ENCODE measurements at places on chromosomes 7 and 10. TPM values are rescaled to one million over a fixed set of nuclear protein-coding genes. Genes with fewer than 3 reads are reported as not detected.
A peak's percentile ranks its signal among the peaks of the same experiment; 100 is the strongest.

TMEM130 gene
- total RNA-seq = not detected

LAMB4 gene
- 1.1 TPM for total RNA-seq

HSPA14 gene
- total RNA-seq = 14.2 TPM

C7orf33 gene
- not detected for total RNA-seq

GPER1 gene
- 0.72 TPM for total RNA-seq

TNS3 gene
- 7.5 TPM for total RNA-seq

- DNase-seq = peak; percentile 62
These were observed 191.2 kb upstream of the PRSS1 start for GRCh38 chr7:142557971-142558582.

DNA sequence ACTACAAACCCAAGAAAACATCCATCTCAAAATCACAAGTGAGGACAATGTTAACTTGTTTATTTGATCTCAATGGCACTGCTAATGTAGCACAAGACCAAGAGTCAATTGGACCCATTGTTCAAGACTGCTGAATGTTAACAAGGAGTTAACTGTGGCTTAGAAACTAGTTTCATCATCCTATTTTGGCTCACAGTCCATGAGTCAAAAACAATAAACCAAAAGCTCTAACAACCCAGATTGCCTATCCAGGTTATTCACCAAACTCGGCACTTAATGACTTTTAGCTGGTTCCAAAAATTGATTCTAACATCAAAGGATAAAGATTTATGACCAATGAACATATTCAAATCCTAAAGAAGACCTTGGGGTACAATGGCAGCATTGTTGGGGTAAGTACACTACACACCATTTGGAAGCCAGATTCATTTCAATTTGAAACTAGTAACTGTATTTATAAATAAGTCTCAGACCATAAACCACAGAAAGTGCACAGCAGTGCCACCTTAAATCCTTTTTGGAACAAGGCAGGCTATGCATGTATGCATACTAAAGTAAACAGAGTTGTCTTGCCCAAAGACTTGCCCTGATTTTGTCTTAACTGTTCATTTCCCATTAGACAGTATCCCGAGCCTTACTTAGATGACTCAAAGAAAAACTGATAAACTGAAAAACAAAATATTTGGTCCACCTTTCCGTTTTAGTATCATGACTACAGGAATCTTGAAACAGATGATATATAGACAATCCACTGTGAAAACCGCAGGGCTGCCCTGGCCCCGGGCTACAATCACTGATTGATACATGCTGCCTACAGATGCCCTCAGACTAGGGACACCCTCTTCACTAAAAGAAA lies 84.5 kb downstream of the SRPK2 start:
- DNase-seq = no peak

DNA sequence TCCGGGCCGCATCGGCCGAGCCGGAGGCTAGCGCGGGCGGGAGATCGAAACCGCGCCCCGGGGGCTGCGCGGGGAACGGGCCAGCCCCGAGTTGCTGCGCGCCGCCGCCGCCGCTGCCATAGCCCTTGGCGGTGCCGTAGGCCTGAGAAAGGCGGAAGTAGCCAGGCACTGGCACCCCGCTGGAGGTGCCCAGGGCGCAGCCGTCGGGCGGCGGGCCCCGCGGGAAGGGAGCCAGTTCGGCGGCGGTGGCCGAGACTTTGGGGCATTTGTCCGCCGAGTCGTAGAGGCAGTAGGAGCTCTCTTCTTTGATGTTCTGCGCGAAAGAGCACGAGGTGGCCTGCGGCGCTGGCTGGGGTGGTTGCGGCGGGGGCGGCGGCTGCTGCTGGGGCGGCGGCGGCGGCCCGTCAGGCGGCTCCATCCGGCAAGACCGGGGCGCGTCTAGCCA lies 587 bp downstream of the HOXA10 start:
- no peak for DNase-seq

DNA sequence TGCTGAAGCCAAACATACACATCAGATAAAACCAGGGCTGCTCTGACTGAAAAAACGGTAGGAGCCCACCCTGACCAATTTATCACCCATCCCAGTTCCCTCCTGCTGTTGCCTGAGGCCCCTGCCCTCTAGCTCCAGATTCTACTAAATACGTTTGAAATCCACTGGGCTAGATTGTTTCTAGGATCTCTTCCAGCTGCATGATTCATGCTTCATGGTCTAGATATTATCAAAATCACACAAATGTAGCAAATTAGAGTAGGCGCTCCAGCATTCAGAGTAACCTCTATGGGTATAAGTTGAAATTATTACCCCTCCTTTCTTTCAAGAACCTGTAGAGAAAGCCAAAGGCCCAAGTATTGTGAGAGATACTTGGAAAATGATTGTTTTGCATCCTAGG lies 151.2 kb upstream of the FAM13C start:
- no peak for DNase-seq

GRCh38 chr10:128007056-128007455 lies 100.2 kb downstream of the PTPRE start:
- DNase-seq = no peak

- peak; percentile 77 for DNase-seq
These were observed 23.6 kb downstream of the ST8SIA6 start for GRCh38 chr10:17430647-17431355.

GRCh38 chr7:26185131-26185843 lies 15.3 kb downstream of the HNRNPA2B1 start:
- DNase-seq = no peak

GRCh38 chr10:78595269-78595619 lies 473.5 kb upstream of the ZMIZ1 start:
- DNase-seq = no peak

DNA sequence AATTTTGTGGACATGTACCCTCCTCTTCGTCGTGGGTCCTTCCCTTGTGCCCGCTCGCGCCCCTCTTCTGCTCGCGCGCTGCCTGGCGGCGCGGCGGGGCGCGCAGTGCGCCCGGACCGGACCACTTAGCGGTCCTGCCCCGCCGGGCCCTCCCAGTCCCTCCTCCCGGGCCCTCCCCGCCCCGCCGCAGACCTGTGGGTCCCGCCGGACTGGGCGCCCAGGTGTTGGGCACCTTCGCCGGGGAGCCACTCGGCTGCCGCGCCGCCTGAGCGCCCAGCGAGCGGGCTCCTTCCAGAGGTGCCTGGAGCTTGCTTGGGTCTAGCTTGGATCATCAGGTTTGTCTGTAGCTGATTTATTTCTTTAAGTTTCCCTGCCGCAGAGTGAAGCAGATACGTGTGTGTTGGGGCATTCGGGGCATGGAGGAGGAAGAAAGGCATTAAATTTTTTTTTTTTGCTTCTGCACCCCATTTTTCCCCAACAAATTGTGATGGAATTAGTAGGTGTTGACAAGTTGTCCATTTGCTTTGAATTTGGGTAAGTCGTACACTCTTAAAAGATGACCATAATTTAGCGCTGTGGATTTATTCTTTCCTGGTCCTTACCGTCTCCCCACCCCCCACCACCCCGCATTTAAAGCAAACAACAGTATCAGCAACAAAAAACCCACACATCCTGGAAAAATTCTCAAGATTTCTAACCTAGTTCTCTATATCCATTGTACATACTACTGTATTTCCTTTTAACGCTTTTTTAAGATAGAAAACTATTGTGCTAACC lies 905 bp downstream of the C1GALT1 start:
- no peak for DNase-seq

- no peak for DNase-seq
These were observed 26.0 kb downstream of the RNF32 start for GRCh38 chr7:156666368-156667109.

DNA sequence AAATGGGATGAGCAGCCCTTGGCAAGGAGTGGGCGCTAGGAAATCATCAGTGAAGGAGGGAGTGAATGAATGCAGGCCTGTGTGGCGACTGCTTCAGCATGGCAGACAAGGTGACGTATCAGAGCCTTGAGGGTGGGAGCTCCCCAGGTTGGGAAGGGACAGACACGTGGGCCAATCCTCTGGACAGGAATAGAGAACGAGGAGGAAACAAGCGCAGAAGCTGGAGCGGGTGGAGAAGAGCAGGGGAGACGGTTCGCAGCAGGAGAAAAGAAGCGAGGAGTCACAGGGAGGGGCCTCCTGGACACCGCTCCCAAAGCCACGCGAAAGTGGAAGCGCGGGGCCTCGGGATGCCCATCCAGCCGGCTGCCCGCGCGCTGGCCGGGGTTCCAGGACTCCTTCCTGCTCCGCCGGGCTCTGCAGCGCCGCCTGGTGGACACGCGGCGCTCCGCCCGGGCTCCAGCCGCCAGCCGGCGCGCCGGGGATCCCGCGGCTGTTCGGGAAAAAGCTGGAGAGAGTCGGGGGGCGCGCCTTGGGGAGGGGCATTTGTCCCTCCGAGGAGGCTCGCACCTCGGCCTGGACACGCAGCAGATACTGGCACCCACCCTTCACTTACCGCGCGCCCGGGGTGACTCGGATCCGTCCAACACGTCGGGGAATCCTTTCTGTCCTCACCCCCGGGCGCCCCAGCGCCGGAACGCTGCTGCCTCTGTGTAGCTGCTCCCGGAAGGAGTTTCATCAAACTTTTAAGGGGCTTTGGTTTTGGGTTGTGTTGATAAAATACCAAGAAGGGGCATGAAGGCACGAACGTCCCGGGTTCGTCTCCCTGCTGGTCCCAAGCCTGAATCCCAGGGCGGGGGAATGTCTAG lies 6.3 kb downstream of the ZNF503 start:
- peak; percentile 85 for DNase-seq

- no peak for DNase-seq
These were observed 295.0 kb upstream of the KLF14 start for GRCh38 chr7:131029002-131029401.

DNA sequence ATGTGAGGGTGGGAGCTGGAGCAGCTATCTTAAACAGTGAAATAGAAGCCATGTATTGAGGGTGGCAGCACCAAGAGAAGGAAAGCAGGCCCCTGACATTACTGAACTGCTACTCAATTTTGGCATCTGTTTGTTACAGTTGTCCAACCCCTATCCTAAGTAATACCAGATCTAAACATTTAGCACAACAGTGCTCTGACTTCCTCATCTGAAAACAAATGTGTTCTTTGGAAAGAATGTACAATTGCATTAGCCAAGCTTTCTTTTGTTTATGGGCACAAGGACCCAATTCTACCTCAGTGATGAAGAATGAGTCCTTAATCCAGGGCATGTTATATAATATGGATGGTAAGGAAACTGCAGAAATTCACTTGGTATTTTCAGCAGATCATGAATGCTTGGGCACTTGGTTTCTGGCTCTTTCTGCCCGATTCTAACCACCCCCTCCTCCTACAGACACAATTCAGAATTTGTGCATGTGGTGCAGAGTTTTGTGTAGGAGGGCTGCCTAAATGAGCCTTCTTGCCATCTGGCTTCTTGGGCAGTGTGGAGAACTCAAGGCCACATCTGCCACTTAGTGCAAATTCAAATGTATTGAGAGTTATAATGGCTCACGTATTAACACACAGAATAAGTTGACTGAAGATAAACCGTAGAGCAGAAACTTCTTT lies 36.9 kb upstream of the KMT2E start:
- DNase-seq = no peak

DNA sequence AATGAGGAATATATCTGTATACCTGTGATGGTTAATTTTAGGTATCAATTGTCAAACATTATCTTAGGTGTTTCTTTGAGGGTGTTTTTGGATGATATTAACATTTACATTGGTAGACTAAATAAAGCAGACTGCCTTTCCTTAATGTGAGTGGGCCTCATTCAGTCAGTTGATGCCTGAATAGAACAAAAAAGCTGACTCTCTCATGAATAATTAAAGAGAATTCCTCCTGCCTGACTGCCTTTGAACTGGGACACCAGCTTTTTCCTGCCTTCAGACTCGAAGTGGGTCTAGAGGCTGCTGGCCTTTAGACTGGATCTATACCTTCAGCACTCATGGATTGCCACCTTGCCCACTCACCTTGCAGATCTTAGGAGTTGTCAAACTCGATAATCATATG lies 117.9 kb upstream of the TMEM168 start:
- DNase-seq = no peak

- DNase-seq = no peak
These were observed 121.2 kb downstream of the ZMIZ1 start for GRCh38 chr10:79189853-79190435.

DNA sequence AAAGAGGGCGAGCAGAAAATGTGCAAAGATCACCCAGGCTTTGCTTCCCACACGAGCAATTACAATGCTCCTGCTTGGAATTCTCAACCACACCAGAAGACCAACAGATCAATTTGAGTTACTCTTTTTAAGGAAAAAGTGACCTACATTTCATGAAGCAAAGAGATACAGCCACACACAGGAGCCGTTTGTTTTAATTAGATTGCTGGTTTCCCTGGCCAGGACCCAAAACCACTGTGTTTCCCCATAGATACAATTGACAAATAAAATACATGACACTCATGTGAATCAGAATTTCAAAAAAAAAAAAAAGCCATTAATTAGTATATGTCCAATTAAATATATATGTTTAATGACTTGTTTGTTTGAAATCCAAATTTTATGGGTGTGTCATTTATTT lies 458.3 kb downstream of the PLXDC2 start:
- no peak for DNase-seq

Data from endothelial cell (in vitro differentiated cells).